ENCODE measurements at places on chromosomes 3 and 15. TPM values are rescaled to one million over a fixed set of nuclear protein-coding genes. Genes with fewer than 3 reads are reported as not detected.

DNA sequence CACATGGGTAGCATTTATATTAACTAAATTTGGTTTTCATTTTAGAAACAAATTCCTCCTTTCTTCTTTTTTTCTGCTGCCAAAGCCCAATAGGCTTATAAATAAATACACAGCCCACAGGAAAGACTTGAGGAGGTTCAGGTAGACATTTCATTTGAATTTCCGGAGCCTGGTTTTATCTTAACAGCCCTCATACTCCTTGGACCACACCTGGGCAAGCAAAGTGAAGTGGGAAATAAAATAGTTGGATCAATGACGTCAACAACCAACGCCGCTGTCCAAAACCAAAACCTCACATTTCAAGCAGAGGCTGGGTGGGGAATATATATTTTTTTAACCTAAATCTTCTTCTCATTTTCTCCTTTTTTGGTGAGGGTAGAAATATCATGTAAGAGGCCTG, 53.2 kb downstream of the RFTN1 start:
- DNase-seq, result no peak

- no peak for DNase-seq
These were observed 562.0 kb downstream of the ROBO2 start for GRCh38 chr3:77601823-77602415.

The BFSP2 gene
- total RNA-seq, result not detected

GRCh38 chr3:100033903-100034471, 80.3 kb downstream of the FILIP1L start:
- DNase-seq, result no peak

- no peak for DNase-seq
These were observed 90.0 kb downstream of the MEGF11 start for GRCh38 chr15:66163553-66163952.

DNA sequence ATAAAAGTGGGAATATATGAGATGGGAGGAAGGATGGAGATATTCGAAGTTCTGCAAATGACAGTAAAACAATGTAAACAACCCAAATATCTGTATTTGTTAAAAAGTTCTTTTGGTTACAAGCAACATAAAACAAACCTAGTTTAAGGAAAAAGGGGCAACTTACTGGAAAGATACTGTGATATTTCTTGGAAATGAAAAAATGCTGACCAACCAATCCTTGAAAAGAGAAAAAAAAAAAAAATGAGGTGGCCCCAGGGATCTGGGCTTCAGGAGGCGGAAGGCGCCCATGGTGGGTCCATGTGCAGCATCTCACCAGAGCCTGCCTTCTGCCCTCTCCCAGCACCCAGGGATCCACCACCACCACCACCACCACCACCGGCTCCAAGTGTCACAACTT, 59.1 kb downstream of the VGLL4 start:
- no peak for DNase-seq

The EPHB1 gene
- total RNA-seq, result 5.6 TPM

DNA sequence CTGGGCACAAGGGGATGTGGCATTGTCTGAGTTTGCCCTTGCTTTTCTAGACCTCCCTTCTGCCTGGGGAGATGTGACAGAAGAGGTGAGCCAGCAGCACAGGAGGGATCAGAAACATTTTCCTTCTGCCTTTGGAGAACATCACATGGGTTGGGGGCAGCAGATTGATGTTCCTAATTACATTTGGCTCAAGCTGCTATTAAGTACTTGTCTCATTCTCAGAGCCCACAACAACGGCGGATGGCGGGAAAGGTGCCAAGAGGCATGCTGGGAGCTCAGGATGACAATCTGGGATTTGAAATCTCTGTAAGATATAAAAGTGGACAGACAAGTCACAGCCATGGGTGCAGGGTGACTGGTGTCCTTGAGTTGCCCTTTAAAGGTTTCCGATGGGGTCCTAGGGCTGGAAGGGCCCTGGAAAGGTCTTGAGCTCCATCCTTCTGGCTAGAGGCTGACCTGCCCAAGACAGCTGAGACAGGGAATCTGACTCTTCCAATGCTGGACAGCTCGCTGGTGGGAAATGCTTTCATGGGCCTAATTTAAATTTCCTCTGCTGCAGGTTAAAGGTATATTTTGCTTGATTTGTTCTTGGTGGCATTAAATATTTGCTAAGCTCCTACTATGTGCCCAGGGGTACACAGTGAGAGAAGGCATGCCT, 2.4 kb upstream of the CORO2B start:
- no peak for DNase-seq

Measured in thyroid gland (tissue), 4 donors.